ENCODE measurements at places on chromosomes 4 and X.
A peak's percentile ranks its signal among the peaks of the same experiment; 100 is the strongest.

GRCh38 chr4:148211533-148211932 lies 230.7 kb downstream of the NR3C2 start:
- no peak for DNase-seq

DNA sequence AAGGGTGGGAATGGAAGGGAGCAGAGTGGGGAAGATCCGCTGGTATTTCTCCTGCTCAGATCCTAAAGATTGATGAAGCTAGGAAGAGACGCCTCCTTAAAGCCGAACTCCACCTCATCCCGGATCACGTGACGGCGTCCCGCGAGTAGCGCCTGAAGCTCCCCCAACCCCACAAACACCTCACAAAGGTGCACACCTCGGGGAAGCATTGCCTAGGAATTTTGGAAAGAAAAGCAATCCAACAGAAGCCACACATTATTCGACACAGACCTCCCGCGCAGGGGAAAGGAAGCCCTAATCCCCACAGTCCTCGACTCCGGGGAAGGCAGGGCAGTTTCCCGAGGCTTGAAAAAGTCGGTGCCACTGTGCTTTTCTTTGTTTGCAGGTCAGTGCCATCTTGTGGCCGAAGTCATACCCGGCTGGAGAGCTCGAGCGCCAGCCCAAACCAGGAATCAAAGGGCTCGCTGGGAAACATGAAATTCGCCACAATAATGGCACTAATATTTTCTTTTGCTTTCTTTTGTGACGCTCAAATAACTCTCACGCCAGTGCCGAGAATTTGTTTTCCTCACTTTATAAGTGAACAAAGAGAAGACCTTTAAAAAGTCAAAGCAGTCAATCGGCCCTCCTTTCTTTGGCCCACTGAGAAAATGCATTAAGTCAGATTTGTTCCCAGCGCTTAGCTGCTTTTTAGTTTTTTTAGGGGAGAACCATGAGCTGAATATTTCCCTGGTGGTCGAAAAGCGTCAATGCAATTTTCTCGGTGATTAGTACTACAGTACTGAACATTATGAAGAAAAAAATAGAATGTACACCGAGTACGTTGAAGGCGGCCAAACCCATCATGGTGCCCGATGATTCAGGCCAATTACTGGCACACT lies at the start of gene NPY1R:
Gene NPY1R (minus strand): TSS at position 71 of the 881 bp plus-strand sequence. CDS start 6,042 bp downstream, outside the sequence.
- DNase-seq, result peak; percentile 36

GRCh38 chrX:133380711-133381619 lies 34.3 kb downstream of the GPC4 start:
- no peak for DNase-seq

GRCh38 chr4:153211986-153212728 lies 7.9 kb downstream of the TRIM2 start:
- DNase-seq, result no peak

GRCh38 chrX:51148848-51149247 lies 183.8 kb upstream of the NUDT10 start:
- no peak for DNase-seq

DNA sequence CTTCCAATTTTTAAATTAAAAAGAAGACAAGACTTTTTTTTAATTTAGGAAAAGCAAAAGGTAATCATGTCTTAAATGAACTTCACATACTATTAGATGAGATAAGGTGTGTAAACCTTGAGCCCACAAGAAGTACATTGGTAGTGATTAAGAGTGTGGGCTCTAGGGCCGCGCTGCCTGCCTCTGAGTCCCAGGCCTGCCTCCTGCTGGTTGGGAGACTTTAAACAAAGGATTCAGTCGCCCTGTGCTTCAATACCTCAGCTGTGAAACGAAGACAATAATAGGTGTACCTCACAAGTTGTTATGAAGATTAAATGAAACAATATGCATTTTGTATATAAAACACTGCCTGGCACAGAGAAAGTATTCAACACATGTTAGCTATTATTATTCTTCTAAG lies 95.9 kb upstream of the MYOZ2 start:
- no peak for DNase-seq

GRCh38 chrX:149493567-149494562 lies 11.2 kb downstream of the IDS start:
- DNase-seq, result no peak

DNA sequence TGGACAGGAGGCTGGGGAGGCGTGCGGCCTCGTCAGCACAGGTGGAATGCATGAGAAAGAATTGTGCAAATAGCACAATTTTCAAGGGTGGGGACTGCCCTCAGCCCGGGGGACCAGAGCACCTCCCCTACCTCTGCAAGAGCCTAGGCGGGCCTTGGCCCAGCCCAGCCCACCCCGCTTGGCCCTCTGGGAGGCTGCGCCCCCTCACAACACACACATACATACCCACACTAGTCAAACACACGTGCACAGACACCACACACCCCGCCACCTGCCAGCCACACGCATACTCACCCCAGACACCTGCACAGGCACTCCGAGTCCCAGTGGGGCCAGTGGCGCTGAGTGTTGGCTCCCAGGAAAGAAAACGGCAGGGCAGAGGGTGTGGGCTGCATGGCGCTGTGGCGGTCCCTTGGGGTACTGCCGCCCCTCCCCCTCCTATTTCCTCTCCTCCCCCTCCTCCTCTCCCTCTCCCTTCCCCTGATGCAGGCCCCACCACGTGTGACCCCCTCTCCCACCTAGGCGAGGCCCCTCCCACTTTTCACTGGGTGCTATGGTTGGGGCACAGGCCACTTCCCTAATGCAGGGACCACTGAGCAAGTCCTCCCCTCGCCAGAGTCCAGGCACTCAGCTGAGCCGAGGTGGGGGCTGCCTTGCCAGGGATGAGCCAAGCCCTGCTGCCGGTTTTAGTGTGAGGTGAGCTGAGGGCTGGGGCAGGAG lies 84.5 kb downstream of the FAM53A start:
- no peak for DNase-seq

DNA sequence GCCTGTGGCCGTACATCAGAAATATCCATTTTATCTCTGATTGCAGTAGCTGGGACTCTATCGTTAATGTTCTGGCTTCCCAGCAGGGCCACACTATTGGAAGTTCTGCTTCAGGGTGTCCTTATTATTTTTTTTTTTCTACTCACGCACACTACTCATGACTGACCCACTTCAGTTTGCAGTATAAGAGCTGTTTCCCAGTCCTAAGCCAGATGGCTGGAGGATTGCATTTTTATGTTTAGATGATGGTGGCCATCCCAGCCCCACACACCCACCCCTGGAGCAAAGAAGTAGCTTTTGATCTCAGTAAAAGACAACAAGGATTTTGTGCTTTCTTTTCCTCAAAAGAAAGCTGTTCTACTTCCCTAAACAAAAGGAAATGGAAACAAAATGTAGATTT lies 557.0 kb upstream of the GALNTL6 start:
- DNase-seq, result no peak

GRCh38 chrX:19177721-19178120 lies 55.5 kb upstream of the ADGRG2 start:
- DNase-seq, result no peak

GRCh38 chr4:141797966-141798365 lies 161.6 kb downstream of the IL15 start:
- DNase-seq, result no peak

DNA sequence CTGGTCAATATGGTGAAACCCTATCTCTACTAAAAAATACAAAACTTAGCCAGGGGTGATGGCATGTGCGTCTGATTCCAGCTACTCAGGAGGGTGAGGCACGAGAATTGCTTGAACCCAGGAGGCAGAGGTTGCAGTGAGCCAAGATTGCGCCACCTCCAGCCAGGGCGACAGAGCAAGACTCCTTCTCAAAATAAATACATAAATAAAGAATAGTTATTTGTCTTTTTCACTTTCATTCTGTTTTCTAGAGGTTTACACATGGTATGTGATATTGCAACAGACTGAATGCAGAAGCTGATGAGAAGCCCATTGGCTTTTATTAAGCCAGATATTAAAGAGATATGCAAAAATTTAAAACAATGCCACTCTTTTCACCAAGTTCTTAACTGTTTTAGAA lies 8.2 kb downstream of the KLHL15 start:
- no peak for DNase-seq
